Hematopoietic multipotent progenitor cell treated with erythropoietin and hydrocortisone succinate and interleukin-3 and kit ligand, for 15 days (in vitro differentiated cells): ENCODE measurements at places on chromosomes 2 and 18.
A peak's percentile ranks its signal among the peaks of the same experiment; 100 is the strongest.

- no peak for DNase-seq
Measured at GRCh38 chr2:118971245-118972122, 29.5 kb downstream of the MARCO start.

GRCh38 chr2:191976436-191976835 is 129.5 kb upstream of the CAVIN2 start:
- DNase-seq: no peak

DNA sequence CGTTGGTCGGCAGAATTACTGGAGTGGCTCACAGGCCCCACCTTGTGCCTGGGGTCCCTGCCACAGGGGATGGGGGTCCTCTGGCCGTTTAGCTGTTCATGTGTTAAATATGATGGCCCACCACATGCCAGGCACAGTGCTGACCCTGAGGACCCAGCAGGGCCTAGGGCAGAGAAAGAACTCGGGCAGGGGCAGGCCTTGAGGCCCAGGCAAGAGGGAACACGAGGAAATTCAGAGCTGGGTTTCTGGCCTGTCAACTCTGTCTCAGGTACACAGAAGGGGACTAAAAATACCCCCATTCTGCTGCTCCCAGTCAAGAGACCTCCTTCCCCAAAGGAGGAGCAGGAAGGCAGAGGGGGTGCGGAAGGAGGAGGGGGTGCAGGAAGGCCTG is 66.2 kb downstream of the DNMT3A start:
- DNase-seq: no peak

DNA sequence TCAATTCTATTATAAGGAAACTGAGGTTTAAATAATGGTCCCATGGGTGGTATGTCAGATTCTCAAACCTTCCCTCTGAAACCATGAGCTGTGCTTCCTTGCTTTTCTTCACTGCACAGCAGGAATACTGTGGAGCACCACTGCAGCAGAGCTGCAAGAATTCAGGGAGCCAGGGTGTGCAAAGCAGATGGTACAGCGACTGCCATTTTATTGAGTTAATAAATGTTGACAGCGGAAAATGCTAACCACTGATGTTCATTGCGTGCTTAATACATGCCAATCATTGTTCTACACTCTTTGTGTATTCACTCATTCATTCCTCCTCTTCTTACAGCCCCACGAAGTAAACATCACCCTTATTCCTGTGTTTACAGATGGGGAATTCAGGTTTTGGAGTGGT is 152.2 kb upstream of the THSD7B start:
- DNase-seq: no peak

GRCh38 chr2:33108483-33109443 is 162.0 kb downstream of the LTBP1 start:
- peak; percentile 81 for DNase-seq

DNA sequence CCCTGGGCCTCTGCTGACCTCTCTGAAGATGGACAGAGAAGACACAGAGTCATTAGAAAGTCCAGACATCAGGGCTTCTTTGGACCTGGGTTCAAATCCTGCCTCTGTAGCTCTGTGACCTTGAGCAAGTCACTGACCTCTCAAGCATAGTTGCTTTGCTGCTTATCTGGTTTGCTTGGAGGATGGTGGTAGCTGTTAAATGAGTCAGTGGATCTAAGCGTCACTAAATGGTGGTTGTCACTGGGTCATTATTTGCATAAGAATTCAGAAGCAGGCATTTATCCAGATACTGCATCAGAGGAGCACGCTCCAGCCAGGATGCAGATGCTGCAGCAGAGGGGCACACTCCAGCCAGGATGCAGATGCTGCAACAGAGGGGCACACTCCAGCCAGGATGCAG is 229.2 kb downstream of the GLI2 start:
- DNase-seq: no peak
